ENCODE measurements at places on chromosomes 5 and 9. TPM values are rescaled to one million over a fixed set of nuclear protein-coding genes. Genes with fewer than 3 reads are reported as not detected.

GRCh38 chr9:136847088-136847825 lies 2.0 kb upstream of the PHPT1 start:
- peaks cover 11% of the 10 kb centered on the region for H3K27me3 ChIP-seq
- peak overlapping the region; percentile 82 for H3K4me3 ChIP-seq
- H3K27ac ChIP-seq, result peak overlapping the region; percentile 90
- peaks cover 12% of the 10 kb centered on the region for H3K36me3 ChIP-seq

GRCh38 chr5:112883192-112883591 lies 22.1 kb downstream of the SRP19 start:
- no peaks in the 10 kb centered on the region for H3K36me3 ChIP-seq
- H3K4me1 ChIP-seq, result peaks cover 4% of the 10 kb centered on the region
- H3K4me3 ChIP-seq, result no peak overlapping the region

GRCh38 chr5:98474782-98475181 lies 298.7 kb upstream of the RGMB start:
- no peak overlapping the region for H3K27ac ChIP-seq
- no peaks in the 10 kb centered on the region for H3K36me3 ChIP-seq
- no peaks in the 10 kb centered on the region for H3K27me3 ChIP-seq
- no peak overlapping the region for H3K4me3 ChIP-seq

DNA sequence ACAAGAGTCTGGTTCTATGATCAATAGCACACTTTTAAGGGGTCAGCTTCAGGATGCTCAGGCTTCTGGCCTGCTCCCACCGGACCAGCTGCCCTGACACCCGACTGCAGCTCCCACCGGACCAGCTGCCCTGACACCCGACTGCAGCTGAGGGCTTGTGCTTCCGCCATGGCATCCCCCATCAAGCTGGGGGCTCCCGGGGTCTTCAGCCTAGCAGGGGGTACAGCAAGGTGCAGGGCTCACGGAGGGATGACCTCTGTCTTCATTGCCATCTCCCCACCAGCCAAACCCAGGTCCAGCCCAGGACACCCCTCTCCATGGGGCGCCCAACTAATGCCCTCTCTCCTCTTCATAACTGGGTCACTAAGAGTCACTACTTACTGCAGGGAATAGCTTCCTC lies 1.9 kb downstream of the FLT4 start:
- no peaks in the 10 kb centered on the region for H3K36me3 ChIP-seq
- peaks cover 26% of the 10 kb centered on the region for H3K27me3 ChIP-seq
- H3K4me1 ChIP-seq, result no peaks in the 10 kb centered on the region
- DNase-seq, result no peak
- no peak overlapping the region for H3K27ac ChIP-seq

GRCh38 chr5:172733131-172733973 lies 37.6 kb downstream of the DUSP1 start:
- peak overlapping the region; percentile 86 for H3K27ac ChIP-seq
- H3K27me3 ChIP-seq, result no peaks in the 10 kb centered on the region
- H3K4me1 ChIP-seq, result peaks cover 44% of the 10 kb centered on the region
- H3K4me3 ChIP-seq, result peak overlapping the region; percentile 20
- no peaks in the 10 kb centered on the region for H3K36me3 ChIP-seq

DNA sequence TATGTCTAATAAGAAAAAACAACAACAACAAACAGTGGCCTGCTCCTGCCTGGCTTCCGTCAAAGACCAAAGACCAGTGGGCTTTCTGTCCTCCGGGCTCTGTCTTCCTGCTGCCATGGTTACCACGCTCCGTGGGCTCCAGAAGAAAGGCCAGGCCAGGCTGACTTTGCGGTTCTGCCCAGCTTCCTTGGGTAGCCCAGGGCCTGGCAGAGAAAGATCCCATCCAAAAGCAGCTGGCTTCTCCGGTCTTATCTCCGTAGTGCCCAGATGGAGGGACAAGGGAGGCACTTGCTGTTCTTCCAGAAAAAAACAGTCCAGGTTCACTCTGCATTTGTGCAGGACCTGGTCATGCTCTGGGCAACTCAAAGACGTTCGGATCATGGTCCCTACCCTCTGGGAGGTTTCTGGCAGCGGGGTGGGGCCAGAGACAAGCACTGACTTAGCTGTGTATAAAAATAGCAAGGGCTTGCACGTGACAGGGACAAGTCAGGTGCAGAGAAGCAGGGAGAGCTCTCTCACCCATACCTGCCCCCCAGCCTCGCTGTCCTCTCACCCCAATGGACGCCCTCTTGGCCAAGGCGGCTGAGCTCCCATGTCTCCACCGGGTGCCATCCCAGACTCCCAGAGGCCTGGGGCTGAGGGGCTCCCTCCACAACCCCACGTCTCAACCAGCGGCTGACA lies 212.2 kb downstream of the C9orf50 start:
- H3K27me3 ChIP-seq, result no peaks in the 10 kb centered on the region
- peak overlapping the region; percentile 38 for H3K4me3 ChIP-seq
- peaks cover 22% of the 10 kb centered on the region for H3K4me1 ChIP-seq
- peak; percentile 87 for DNase-seq
- H3K36me3 ChIP-seq, result no peaks in the 10 kb centered on the region
- peak overlapping the region; percentile 81 for H3K27ac ChIP-seq

- H3K36me3 ChIP-seq, result no peaks in the 10 kb centered on the region
- H3K4me1 ChIP-seq, result peaks cover 27% of the 10 kb centered on the region
- H3K27ac ChIP-seq, result peak overlapping the region; percentile 91
- peak overlapping the region; percentile 75 for H3K4me3 ChIP-seq
- no peaks in the 10 kb centered on the region for H3K27me3 ChIP-seq
These were observed 5.5 kb upstream of the CDHR2 start for GRCh38 chr5:176543428-176544182.

- H3K27ac ChIP-seq, result no peak overlapping the region
- no peaks in the 10 kb centered on the region for H3K27me3 ChIP-seq
- H3K4me1 ChIP-seq, result no peaks in the 10 kb centered on the region
- no peak for DNase-seq
- H3K36me3 ChIP-seq, result no peaks in the 10 kb centered on the region
These were observed 266.6 kb upstream of the DAP start for GRCh38 chr5:11027660-11028059.

DNA sequence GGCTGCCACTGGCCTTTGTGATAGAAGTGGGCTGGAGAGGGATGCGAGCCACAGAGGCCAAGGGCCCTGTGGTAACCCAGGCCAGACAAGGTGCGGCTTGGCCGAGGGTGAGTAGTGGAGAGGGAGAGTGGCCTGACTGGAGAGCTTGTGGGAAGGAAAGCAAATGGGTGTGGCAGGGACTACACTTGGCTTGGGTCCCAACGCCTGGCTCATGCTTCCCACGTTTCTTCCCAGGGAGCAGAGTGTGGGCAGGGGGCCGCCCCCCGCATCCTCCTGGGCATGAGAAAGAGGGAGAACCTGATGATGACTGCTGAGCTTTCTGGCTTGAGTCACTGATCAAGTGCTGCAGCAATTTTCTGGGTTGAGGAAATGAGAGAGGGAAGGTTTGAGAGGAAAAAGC lies 95.7 kb downstream of the ANKH start:
- H3K27ac ChIP-seq, result no peak overlapping the region
- H3K36me3 ChIP-seq, result no peaks in the 10 kb centered on the region
- no peak for DNase-seq
- peaks cover 29% of the 10 kb centered on the region for H3K4me1 ChIP-seq

DNA sequence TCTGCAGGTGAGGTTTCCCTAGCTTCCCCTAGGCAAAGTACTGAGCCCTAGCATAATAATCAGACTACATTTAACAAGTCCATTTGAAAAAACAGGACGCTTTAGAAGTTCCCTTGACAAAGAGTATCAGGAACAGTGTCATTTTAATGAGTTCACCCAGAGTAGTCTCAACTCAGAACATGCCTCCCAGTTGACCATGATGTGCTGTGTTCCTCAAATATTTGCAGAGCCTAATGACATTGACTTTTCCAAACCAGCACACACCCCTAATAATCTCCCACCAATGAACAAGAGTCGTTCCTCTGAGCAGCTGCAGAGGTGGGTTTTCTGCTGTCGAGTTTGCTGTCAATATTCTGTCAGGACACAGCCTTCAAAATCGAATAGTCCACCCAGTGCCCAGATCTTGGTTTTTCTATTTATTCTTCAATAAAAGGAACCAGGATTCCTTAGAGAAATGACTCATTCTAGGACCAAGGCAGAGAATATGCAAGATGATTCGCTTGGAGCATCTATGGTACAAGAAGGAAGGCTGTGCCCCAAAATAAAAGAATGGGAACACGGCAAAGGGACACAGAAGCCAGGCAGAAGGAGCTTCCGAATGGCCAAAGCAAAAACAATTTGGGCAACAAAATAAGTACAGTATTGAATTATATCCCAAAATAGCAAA lies 57.6 kb downstream of the OTULIN start:
- H3K27me3 ChIP-seq, result no peaks in the 10 kb centered on the region
- no peak overlapping the region for H3K27ac ChIP-seq
- DNase-seq, result no peak
- no peak overlapping the region for H3K4me3 ChIP-seq
- peaks cover 27% of the 10 kb centered on the region for H3K4me1 ChIP-seq
- no peaks in the 10 kb centered on the region for H3K36me3 ChIP-seq

DNA sequence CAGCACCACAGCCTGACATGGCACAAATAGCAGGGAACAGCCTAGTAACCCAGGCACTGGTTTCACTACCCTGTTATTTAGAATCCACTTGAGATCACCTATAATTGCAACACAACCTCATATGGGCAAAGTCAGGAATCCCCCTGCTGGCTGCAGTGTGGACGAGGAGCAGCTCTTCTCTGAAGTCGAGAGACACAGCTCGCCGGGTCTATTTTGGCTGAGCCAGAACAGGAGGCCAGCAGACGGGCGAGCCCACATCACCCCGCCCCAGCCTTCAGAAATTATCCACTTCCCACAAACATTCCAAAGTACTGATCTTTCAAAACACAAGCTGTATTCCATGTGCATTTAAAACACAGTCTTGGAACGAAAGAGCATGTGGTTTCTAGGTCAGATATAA lies 179.0 kb downstream of the ROR2 start:
- no peaks in the 10 kb centered on the region for H3K36me3 ChIP-seq
- no peak for DNase-seq
- H3K27ac ChIP-seq, result no peak overlapping the region
- peaks cover 16% of the 10 kb centered on the region for H3K27me3 ChIP-seq
- no peak overlapping the region for H3K4me3 ChIP-seq

GRCh38 chr9:134897584-134898170 lies 17.1 kb downstream of the FCN2 start:
- no peaks in the 10 kb centered on the region for H3K27me3 ChIP-seq
- peaks cover 35% of the 10 kb centered on the region for H3K4me1 ChIP-seq

- H3K4me1 ChIP-seq, result peaks cover 30% of the 10 kb centered on the region
- no peak overlapping the region for H3K27ac ChIP-seq
- no peak overlapping the region for H3K4me3 ChIP-seq
- no peak for DNase-seq
- H3K36me3 ChIP-seq, result no peaks in the 10 kb centered on the region
- H3K27me3 ChIP-seq, result no peaks in the 10 kb centered on the region
These were observed 76.4 kb downstream of the TTLL11 start for GRCh38 chr9:122016744-122017143.

DNA sequence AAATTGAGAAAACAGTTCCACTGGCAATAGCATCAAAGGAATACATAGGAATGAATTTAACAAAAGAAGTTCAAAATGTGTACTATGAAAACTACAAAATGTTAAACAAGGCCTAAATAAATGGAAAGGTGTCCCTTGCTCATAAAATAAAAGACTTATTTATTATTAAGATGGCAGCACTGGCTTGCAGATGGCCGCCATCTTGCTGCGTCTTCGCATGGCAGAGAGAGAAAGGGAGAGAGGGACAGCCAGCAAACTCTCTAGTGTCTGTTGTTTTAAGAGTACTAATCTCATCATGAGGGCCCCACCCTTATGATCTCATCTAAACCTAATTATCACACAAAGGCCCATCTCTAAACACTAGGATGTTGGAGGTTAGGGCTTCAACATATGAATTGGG lies 47.1 kb downstream of the ABLIM3 start:
- no peak for DNase-seq
- peaks cover 6% of the 10 kb centered on the region for H3K4me1 ChIP-seq
- H3K27ac ChIP-seq, result no peak overlapping the region
- no peaks in the 10 kb centered on the region for H3K27me3 ChIP-seq

DNA sequence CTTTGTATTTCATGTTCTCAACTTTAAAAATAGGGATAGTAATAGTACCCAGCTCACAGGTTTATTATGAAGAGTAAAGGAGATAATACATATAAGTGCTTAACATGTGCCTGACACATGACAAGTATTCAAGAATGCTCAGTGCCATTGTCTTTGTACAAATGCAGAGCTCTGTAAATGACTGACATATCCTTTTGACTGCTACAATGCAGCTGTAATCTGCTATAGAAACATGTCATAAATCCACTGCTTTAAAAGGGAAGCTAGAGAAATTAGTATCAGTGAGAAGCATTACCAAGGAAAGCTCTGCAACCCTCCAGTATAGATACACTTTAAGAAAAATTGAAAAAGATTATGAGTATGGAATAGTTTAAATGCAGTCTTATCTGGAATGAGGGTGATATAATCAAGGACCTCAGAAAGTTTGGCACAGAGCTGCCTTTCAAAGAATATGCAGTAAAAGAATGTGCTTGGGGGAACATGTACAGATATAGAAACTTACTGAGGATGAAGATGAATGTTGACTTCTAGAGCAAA lies 17.9 kb downstream of the ERAP1 start:
- peaks cover 60% of the 10 kb centered on the region for H3K36me3 ChIP-seq
- H3K27ac ChIP-seq, result no peak overlapping the region
- no peaks in the 10 kb centered on the region for H3K27me3 ChIP-seq
- H3K4me1 ChIP-seq, result no peaks in the 10 kb centered on the region
- DNase-seq, result no peak

GRCh38 chr5:147398860-147399259 lies 111.0 kb downstream of the DPYSL3 start:
- DNase-seq, result no peak
- no peaks in the 10 kb centered on the region for H3K27me3 ChIP-seq
- H3K36me3 ChIP-seq, result no peaks in the 10 kb centered on the region
- no peak overlapping the region for H3K4me3 ChIP-seq
- peaks cover 12% of the 10 kb centered on the region for H3K4me1 ChIP-seq

DNA sequence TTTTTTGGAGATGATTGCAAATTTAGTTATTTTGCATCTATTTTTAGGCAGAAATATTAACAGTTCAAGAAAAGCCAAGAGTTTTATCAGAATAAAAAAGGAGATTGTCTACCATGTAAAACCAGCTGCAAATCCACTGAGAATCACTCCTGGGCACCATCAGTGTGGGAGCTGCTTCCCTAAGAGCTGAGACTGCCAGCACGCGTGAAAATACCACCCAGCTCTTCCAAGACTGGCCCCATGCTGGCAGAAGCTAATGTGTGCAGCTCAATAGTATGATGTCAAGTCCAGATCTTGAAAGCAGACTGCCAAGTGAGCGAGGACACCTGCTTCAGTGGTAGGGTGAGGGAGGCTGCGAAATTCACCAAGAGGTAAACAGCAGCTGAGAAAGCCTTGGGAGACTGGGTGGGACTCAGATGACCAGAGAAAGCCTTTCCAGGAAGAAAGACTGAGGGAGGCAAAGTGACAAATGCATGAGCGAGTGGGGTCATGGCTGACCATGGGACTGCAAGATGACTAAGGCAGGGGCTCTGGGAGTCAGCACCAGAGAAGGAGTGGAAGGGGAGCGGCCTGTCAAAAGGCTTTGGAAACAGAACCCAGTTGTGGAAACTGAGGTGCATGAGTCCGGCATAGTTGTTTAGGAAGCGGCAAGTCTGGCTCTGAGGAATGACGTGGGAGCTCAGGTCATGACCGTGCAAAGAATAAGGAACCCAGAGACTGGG lies 200.9 kb downstream of the GADD45G start:
- peaks cover 2% of the 10 kb centered on the region for H3K4me1 ChIP-seq
- no peak for DNase-seq
- H3K36me3 ChIP-seq, result no peaks in the 10 kb centered on the region
- H3K27ac ChIP-seq, result no peak overlapping the region
- H3K4me3 ChIP-seq, result no peak overlapping the region

Gene LHX3
- total RNA-seq, result not detected

Gene POLR3G
- 5.8 TPM for total RNA-seq

Gene ERAP2
- total RNA-seq, result 1.1 TPM

Gene PDE8B
- total RNA-seq, result 0.16 TPM

Gene IL3
- total RNA-seq, result not detected

Gene GFI1B
- total RNA-seq, result not detected

Gene EMB
- total RNA-seq, result 5.3 TPM

Gene PPP6C
- 68.3 TPM for total RNA-seq
